Amniotic stem cell (primary cell): ENCODE measurements at places on chromosomes 1 and 21.
A peak's percentile ranks its signal among the peaks of the same experiment; 100 is the strongest.

- DNase-seq, result no peak
Observed at GRCh38 chr1:1260843-1261560, 12.7 kb downstream of the UBE2J2 start.

DNA sequence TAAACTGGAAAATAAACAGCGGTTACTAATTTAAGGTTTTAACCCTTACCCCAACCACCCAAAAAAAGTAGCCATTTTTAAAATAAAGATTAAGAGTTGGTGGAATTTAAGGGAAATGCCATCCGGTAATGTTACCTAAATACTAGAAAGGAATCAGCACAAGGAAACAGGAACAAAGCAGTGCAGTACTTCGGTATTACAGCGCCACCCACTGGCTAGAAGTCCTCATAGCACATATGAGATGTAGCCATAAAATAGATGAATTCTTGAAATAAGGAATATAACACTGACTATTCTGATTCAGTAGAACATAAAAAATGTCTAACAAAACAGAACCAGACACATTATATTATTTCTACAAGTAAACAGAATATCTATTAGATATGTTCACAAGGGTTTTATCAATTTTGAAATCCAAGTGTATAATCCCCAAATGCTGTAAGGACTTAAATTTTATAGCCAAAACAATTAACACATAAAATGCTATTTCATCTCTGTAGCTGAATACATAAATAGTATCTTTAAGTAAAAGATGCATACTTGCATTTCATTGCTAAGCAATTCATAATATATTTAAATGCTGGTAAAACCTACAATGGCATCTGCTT lies 58.8 kb downstream of the FRRS1 start:
- no peak for DNase-seq

DNA sequence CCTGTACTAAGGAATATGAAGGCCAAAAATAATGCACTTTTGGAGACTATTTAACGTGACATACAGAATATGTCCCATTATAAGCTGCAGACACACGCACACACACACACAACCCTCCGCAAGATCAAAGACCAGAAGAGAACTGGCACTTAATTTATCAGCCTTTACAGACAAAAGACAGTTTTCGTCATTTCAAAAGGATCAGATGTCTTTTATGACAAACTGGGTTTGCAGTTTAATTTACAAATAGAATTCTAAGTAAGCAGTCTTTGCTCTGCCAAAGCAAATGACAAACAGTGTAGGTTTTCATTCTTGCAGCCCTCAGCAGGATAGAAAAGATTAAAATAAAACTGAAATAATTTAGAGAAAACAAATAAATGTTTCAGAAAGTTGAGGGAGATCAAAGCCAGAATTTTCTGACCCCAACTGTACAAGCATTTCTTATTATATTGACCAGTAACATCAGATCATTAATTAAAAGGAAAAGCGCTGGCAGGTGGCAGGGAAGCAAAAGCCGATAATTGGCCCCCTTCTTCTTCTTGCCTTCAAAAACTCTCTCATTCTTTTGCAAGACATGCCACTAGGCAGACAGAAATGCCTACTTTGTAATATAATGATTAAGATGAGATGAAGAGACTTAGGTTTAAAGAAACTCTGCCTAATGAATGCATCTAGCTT lies 169.0 kb downstream of the DENND1B start:
- DNase-seq, result no peak

DNA sequence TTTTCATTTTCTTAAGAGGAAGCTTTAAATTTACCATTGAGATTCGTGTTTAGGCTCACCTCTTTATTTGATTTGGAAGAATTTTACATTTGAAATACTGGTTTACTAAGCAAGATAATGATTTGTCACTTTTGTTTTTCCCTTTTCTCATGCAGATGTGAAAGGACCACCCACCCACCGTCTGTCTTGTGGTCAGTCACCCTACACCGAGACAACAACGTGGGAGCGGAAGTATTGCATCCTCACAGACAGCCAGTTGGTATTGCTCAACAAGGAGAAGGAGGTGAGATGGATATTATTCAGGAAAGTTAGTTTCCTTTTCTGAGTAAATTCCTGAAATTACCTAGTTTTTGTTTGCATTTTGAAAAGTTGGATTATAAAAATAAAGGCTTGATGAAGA lies 189.5 kb downstream of the RASAL2 start:
- no peak for DNase-seq

- no peak for DNase-seq
Observed at GRCh38 chr1:80450711-80451110, 1350.0 kb upstream of the ADGRL2 start.

DNA sequence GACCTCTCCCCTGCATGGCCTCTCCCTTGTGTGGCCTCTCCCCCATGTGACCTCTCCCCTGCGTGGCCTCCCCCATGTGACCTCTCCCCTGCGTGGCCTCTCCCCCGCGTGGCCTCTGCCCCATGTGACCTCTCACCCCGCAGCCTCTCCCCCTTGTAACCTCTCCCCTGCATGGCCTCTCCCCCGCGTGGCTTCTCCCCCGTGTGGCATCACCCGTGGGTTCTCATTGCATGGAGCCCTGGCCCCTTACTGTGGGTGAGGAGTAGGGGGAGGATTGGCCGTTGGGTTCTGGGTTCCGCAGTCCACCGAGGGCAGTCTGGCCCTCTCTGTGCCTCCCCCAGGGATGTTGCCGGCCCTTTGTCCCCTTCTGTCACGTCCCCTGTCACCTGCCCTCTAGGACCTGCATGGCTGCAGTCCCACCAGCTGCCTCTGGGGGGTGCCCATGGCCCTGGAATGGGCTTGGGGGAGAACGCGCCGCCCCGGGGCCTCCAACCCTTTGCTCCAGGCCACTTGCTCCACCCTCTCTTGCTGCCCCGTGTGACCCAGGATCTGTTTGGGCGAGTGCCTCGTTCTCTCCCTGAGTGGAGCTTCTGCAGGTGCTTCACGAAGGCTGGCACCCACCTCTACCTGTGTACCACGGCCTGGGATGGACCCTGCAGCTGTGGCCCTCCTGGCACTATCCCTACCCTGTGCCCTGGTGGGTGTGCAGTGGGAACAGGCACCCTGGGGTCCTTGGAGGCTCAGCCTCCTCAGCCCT lies 21.3 kb downstream of the RRP1 start:
- DNase-seq, result peak; percentile 25
